Activated B cell treated with CpG ODN at 0.5 μM for 24 hours (primary cell): ENCODE measurements at places on chromosomes 7 and 10. TPM values are rescaled to one million over a fixed set of nuclear protein-coding genes. Genes with fewer than 3 reads are reported as not detected.
A peak's percentile ranks its signal among the peaks of the same experiment; 100 is the strongest.

GRCh38 chr10:102795453-102796406 is 41.5 kb downstream of the CYP17A1 start:
- no peak for DNase-seq

- DNase-seq, result peak; percentile 66
Observed at GRCh38 chr10:22335173-22335933, 9.9 kb upstream of the SPAG6 start.

DNA sequence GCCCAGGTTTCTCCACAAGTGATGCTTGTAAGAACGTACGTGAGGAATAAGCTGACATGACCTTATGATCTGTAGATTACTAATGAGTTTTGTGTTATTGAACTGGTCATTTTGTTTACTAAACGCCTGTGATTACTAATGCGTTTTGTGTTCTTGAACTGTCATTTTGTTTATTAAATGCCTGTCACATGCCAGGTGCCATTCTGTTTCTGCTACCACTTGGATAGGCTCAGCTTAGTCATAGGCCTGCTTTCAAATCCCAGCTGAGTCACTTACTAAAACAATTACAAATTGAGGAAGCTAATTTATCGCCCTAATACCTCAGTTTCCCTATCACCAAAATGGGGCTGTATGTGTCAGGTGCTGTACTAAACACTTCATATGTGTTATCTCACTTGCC is 4.7 kb upstream of the HGF start:
- no peak for DNase-seq

DNA sequence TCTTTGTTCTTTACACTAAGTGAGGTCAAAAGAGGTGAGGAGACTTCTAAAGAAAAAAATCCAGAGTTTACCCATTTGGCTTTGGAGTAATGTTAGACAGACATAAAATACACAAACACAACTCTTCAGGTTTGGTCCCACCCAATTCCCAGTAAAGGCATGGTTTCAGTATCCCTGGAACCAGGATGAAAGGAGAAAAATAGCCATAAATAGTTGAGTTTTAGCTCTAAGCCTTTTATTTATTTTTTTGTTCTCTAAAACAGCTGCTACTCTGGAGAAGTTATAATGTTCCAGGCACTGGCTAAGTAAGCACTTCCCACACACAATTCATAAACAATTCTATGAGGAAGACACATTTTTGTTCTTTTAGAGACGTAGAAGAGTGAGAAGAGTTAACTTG is 4.0 kb downstream of the ABCB1 start:
- no peak for DNase-seq

DNA sequence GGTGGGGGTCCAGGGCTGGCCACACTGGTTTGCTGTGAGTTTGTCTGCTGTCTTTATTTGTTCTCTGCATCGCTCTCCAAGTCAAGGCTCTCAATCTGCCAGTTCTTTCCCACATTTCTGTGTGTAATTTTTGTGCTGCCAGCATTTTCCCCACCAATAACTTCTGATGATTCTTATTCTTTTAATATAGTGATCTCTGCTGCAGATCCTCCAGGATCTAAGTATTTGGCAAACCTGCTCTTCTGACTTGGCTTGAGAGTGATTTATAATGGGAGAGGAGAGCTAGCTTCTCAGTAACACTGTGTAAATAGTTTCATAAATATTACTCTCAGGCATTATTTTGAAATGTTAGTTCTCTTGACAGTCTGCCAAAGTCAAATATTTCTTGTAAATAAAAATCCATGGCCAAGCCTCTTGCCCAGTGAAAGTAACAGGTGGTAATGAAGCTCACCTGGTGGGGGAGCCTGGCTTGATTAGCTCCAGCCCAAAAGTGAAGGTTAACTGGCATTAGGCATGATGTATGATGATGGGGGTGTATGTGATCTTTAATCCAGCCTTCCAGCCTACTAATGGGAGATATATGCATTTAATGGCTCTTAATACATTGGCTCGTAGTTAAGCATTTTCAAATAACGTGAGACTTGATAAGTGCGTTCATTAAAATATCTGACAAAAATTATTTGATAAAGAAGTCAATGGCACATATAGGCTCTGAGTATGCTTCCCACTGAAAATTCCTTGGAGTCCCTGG is 1055.9 kb downstream of the KCNMA1 start:
- no peak for DNase-seq

DNA sequence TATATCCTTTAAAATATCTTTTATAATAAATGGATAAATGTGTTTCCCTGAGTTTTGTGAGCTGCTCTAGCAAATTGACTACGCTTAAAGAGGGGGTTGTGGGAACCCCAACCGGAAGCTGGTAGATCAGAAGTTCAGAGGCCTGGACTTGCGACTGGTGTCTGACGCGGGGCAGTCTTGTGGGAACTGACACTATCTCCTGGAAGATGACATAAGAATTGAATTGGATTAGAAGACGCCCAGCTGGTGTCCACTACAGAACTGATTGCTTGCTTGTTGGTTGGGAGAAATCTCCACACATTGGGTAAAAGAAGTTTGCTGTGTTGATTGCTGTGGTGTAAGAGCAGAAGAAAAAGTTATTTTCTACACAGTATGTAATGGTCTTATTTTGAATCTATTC is 51.1 kb upstream of the AHR start:
- DNase-seq, result no peak

GRCh38 chr10:28681291-28681763 is 4.0 kb downstream of the BAMBI start:
- no peak for DNase-seq

GRCh38 chr10:3542185-3542611 is 242.8 kb downstream of the KLF6 start:
- no peak for DNase-seq

Gene FAM131B
- total RNA-seq, result not detected in 2 replicates

Gene HTR5A
- total RNA-seq, result not detected in 2 replicates

Gene PRKAR2B
- total RNA-seq, result 0.64 and 0.71 TPM in 2 replicates

Gene IFIT2
- 4.9 and 5.7 TPM in 2 replicates for total RNA-seq
